ENCODE measurements at places on chromosomes 1 and 21.
A peak's percentile ranks its signal among the peaks of the same experiment; 100 is the strongest.

- DNase-seq, result no peak
These were observed 234.1 kb downstream of the NCAM2 start for GRCh38 chr21:21232320-21232719.

GRCh38 chr1:70438529-70438928, 27.5 kb downstream of the CTH start:
- DNase-seq, result no peak

GRCh38 chr1:77126307-77126706, 92.9 kb downstream of the PIGK start:
- peak; percentile 16 for DNase-seq

DNA sequence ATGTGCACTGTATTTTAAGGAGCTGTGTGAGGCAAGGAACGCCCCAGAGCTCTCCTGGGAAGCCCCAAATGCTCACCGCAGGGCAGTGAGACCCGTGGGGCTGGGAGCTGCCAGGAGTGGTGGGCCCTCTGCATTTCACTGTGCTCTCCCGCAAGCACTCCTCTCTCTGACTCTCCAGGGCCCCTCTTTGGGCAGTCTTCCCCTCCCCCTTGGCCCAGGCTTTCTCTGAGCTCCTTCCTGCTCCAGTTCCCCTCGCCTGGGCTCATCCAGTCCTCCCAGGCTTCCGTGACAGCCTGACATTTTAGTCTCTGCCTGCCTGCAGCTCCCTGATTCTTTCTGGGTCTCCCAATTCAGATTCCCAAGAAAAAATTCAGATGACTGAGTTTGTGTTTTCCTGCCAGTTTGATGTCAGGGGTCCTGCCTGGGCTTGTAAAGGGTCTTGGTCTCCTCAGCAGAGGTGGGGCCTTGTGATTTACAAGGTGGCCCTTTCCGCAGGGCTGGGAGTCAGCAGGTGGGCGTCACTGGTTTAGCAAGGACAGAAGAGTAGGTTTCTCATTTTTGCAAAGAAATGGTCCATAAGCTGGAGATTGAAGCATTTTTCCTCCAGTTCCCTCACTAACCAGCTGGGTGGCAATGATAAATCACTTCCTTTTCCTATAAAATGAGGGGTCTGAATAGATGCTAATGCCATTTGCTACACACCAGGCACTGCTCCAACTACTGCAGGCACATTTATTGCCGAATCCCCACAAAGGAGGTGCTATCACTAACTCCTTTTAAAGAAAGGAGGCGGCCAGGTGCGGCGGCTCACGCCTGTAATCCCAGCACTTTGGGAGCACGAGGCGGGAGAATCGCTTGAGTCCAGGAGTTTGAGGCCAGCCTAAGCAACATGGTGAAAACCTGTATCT, 1.9 kb upstream of the CA6 start:
- no peak for DNase-seq

- no peak for DNase-seq
These were observed 361.5 kb downstream of the KIF26B start for GRCh38 chr1:245516284-245516759.

GRCh38 chr1:172351346-172351745, 69.1 kb upstream of the C1orf105 start:
- no peak for DNase-seq

- peak; percentile 7 for DNase-seq
These were observed 5.3 kb downstream of the MRPS15 start for GRCh38 chr1:36458910-36459309.

DNA sequence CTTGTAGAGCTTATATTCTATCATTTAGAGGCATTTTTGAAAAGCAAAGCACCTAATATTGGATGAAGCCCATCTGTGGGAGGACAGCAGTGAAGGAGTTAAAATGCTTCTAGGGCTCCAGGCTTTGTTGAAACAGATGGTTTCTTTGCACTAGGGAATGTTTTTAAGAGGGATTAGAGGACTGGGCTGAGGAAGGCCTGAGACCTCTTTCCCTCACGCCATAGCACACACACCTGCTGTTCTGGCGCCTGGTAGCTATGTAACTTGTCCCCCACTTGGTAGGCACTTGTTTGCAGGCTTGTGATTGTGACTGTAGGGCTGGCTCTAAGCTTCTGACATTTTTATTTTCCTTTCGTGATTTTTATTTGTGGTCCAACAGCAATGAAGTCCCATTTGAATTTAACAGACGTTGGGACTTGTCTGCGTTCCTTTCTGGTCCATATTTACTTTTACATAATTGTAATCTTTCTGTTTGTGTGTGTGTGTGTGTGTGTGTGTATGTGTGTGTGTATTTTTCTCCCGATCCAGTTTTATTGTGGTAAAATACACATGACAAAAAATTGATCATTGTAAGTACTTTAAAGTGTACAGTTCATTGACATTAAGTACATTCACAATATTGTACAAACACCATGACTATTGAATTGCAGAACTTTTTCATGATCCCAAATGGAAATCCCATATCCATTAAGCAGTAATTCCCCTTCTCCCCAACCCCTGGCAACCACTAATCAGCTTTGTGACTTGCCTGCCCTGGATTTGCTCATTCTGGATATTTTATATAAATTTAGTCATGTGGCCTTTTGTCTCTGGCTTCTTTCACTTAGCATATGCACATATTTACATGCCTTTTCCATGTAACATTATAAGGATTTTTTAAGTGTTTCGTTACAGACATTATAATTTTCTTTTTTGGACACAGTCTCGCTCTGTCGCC, 33.5 kb upstream of the MACF1 start:
- no peak for DNase-seq

All from GDM1 (cell line).